Fibroblast of villous mesenchyme (primary cell): ENCODE measurements at places on chromosomes 1 and 21. TPM values are rescaled to one million over a fixed set of nuclear protein-coding genes. Genes with fewer than 3 reads are reported as not detected.

DNA sequence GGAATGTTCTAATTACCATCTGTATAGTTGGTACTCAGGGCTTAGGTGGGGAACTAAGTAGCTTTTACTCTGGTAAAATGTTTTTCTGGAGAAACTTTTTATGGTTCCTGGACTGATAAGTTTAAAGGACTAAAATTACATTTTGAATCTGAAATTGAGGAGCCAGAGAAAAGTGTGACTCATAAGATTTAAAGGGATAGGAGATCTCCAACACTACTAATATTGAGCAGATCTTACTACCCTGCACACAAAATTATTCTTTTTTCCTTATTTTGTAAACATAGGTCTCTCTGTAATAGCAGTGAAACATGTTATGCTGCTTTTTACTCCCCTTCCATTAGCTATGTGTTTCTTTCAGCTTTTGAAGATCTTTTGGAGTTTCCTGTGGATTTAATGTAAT is 32.5 kb downstream of the MTF2 start:
- peak; percentile 21 for DNase-seq

DNA sequence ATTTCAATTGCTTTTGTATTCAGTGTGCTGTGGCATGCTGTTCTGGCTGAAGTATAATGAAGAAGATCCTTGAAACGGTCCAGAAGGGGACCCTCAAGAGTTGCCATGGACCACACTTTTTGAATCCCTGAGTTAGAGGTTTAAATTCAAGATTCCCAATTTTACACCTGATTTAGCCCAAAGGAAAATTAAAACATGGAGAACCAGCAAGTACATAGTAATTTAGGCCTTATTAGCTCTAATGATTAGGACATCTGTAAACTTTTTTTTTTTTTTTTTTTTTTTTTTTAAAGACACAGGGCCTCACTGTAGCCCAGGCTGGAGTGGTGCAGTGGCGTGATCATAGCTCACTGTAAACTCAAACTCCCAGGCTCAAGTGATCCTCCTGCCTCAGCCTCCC is 107.3 kb downstream of the ENAH start:
- no peak for DNase-seq

- no peak for DNase-seq
Measured at GRCh38 chr1:109467301-109467777, 993 bp downstream of the SYPL2 start.

DNA sequence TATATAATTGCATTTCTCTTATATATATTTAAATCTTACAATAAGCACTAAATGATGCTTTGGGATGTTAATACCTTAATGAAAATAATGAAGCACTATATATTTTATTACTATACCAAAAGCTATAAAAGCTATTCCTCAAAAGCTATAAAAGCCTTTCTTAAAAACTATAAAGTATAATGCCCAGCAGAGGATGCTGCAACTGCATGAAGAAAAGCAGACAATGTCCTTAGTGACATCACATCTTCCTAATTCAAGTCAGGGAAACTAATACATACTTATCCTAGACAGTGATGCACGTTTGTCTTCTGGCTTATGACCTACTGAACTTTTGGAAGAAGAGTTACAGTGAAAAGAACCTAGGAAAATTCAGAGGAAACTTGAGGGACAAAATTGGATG is 13.6 kb upstream of the C1orf185 start:
- no peak for DNase-seq

CASP9 gene
- total RNA-seq, result 5.8 and 7.3 TPM in 2 replicates

NOL9 gene
- 30.9 and 39.3 TPM in 2 replicates for total RNA-seq

- no peak for DNase-seq
Measured at GRCh38 chr1:213994888-213995287, 7.1 kb downstream of the PROX1 start.

DNA sequence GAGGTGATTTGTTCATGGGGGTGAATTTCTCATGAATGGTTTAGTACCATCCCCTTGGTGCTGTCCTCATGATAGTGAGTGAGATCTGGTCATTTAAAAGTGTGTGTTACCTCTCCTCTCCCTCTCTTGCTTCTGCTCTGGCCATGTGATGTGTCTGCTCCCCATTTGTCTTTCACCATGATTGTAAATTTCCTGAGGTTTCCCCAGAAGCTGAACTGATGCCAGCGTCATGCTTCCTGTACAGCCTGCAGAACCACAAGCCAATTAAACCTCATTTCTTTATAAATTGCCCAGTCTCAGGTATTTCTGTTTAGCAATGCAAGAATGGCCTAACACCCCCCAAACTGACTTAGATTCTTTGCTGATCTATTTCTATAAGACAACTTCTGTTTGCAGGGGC is 249.4 kb upstream of the B3GALT2 start:
- no peak for DNase-seq

PLA2G5 gene
- 0.32 TPM in 1 of 2 replicates, not detected in the other for total RNA-seq

DNA sequence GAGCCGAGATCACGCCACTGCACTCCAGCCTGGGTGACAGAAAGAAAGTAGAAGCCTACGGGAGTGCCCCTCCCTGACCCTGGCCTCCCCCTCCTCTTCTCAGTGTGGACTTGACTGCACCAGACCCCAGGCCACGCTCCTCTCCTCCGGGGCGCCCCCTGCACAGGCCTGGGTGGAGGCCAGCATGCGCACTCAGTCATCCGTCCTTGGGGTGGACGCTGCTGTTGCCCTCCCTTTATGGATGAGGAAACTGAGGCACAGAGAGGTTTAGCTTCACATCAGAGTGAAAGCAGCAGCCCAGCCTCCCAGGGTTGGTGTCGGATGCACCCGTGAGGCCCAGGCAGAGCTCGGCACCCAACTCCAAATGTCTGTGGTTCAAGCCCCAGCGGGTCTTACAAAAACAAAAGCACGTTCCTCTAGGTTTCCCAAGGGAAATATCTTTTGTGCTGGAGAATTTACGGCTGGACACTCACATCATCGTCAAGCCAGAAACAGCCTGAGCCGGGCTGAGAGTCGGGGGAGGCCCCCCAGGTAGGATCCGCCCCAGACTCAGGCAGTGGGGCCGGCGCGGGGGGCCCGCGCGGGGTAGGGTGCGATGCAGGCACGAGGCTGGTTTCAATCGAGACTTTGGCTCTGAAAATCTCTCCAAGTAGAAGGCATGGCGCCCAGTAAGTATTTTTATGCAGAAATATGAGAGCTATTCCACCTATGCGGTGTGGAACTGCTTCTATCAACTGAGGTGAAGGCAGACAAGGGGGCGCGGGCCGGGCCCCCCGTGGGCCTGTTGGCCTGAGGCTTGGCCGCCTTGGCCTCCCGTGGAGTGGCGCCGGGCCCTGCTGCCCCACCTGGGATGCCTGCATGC is 36.6 kb downstream of the MORN1 start:
- no peak for DNase-seq

TGFB2 gene
- 28.0 and 36.3 TPM in 2 replicates for total RNA-seq
